Stimulated activated CD4-positive, alpha-beta T cell treated with anti-CD3 and anti-CD28 coated beads, TNF-alpha, amount 100 ng/mL, for 1 hour (primary cell): ENCODE measurements at places on chromosomes 13 and 19.

- DNase-seq, result peak; percentile 71
These were observed 659 bp downstream of the ERF start for GRCh38 chr19:42254089-42254849.

GRCh38 chr13:98877936-98878335 lies 99.9 kb downstream of the DOCK9 start:
- no peak for DNase-seq

DNA sequence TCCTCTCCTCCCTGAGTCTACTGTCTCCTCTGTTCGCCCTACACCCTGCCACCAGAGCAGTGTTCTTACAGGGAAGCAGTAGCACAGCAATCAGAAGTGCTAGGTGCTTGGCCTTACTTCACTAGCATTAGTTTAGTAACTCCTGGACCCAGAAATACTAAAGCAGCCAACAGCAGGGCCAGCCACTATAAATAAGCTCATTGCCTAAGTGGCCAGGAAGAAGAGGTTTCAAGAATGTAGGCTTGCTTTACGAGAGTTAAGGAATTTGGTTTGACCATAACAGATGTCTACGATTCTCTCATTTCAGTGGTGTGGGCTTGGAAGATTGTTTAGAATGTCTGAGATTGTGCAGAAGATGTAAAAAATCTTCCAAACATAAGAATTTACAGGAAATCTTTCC lies 103.3 kb downstream of the ZAR1L start:
- no peak for DNase-seq

GRCh38 chr13:98445340-98446233 lies 131.3 kb downstream of the STK24 start:
- peak; percentile 62 for DNase-seq

- peak; percentile 65 for DNase-seq
These were observed 10.6 kb downstream of the POU2F2 start for GRCh38 chr19:42121656-42122069.

DNA sequence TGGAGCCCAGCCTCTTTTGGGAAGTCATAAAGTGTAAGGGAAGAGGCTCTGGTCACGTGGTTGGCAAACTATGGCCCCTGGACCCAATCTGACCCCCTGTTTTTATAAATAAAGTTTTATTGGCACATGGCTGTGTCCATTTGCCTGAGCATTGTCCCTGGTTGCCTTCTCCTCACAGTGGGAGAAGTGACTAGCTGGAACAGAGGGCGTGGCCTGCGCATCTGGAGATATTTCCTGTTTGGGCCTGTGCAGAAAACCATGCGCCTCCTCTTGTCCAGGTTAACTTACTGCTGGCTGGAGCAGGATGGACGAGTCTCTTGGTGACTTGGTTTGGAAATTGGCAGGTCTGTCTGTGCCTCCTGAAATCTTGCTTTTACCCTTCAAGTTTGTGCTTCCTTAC lies 48.3 kb downstream of the KDM4B start:
- DNase-seq, result no peak

DNA sequence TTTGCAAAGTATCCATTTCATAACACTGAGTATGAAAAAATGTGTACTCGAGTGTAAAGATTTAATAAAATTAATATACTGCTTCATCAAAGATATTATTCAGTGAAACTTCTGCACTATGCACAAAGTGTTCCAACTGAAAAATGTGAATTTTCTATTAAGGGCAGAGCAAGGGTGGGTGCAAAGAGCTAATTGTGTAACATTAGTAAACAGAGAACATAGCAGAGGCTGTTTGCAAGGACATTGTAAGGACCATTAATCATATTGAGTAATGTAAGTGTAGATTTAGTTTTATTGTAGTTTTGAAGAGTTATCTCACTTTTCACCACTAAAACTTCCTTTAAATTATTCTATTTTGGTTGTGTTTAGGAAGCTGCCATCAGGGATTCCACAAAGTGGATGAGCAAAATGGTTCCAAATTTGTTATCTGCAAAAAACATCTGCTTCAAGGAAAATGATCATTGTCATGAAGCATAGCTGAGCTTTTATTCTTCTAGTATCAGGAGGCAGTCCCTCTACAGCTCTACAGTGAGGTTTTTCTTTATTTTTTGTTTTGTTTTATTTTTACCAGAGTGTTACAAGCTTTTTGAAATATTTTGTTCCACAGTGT lies 1375.4 kb downstream of the SLITRK1 start:
- no peak for DNase-seq

DNA sequence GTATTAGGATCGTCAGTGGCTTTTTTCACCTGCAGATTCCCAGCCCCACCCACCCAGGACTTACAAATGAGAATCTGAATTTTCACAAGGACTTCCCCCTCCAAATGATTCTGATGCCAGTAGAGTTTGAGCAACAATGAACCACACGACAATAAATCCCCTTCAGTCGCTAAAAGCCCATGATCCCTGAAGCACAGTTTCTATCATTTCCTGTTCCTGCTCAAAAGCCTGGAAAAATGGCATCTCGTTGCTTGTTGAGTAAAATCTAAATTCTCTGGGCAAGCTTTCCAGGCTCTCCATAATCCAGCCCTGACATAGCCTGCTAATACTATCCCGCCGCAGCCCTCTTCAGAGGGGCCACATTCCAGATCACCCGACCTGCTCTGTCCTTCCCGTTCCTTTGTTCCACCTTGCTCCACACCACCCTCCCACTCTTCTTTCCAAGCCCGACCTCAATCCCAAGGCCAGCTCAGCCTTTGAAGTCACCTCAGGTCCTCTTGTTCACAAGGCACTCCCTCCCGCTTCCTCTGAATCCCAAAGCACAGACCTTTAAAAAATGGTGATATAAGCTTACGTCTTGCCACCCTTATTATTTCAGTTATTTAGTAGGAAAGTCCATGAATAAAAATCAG lies 67.9 kb downstream of the NUFIP1 start:
- DNase-seq, result no peak

GRCh38 chr13:49326222-49326917 lies 78.6 kb downstream of the CDADC1 start:
- DNase-seq, result no peak

DNA sequence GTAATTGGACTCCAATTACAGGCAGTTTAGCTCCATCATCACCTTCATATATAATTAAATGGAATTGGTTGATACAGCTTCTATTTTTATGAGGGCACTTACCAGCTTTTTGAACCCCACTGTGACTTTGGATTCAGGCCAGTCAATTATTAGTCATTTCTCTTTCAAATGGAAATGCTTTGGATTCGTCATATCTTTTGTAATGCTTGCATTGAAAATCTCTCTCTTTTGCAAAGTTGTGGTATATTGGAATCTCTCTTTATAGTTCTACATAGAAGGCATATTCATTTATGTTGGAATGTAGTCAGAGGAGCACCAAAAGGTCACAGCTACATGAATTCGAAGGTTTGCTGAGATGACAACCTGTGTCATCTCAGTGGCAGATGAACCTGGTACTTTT lies 1074.3 kb upstream of the SLC10A2 start:
- DNase-seq, result no peak

DNA sequence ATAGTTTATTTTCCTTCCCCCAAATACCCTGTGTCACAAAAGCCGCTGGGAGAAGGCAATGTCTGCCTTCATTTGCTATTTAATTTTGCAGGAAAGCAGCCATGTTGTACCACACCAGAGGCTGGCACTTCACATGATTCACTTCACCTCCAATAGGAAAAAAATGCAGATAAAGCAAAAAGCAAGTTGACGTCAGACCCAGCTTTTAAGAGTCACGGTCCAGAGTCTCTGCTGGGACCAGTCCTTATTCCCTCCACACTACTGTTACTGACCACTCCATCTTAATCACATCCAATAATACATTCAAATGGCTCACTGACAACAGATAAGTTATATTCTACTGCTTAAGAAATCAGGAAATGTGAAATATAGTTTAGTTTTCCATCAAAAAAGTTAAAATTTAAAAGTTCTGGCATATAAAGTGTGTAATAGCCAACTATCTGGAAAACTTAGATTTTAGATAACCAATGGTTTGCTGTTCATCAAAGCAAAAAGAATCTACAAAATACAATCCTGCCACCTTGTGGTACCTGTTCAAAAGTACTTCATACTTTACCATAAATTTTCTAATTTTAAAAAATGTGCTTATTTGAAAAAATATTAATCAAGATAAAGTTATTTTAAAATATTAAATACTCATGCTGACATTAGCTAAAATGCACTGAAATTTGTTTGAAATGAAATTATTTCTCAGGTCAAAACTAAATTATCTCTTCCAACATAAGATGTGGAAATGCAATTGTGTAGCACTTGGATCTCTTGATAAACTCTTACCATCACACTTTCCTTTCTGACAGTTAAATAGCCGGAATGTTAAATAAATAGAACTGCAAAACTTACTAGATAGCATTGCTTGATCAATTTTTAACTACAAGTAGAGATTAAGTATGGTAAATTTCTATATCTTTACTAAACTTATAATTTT lies 97.3 kb downstream of the SERP2 start:
- no peak for DNase-seq

GRCh38 chr13:45113233-45114224 lies 6.8 kb upstream of the GTF2F2 start:
- no peak for DNase-seq

DNA sequence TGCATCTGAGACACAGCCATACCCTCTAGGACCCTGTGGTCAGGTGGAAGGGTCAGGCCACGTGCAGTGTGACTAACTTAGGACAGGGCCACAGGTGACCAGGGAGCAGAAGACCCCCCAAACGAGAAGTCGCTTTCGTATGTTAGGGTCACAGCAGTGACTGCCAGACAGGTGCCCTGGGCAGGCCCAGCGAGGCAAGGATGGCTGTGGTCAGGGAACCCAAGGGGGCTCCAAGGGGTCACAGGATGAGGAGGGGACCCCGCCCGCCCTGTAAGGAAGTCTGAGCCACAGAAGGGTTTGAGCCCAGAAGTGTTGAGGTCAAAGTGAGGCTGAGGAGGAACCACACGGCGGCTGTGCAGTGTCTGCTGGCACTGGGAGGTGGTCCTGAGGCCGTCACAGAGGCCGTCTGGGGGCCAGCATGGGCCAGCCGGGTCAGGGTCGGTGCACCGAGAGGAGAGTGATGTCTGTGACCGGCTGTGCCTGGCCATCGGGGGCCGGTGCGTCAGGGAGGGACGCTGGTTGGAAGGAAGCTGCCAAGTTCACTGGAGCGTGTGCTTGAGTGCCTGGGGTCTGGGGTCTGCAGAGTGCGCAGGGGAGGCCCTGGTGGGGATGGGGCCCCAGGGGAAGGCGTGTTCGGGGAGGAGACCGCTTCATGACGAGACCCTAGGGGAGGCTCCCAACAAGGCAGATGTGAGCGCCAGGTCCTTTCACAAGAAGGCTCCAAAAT lies 24.8 kb upstream of the TMEM255B start:
- no peak for DNase-seq

- DNase-seq, result no peak
These were observed 4.7 kb downstream of the NKPD1 start for GRCh38 chr19:45156011-45156630.

DNA sequence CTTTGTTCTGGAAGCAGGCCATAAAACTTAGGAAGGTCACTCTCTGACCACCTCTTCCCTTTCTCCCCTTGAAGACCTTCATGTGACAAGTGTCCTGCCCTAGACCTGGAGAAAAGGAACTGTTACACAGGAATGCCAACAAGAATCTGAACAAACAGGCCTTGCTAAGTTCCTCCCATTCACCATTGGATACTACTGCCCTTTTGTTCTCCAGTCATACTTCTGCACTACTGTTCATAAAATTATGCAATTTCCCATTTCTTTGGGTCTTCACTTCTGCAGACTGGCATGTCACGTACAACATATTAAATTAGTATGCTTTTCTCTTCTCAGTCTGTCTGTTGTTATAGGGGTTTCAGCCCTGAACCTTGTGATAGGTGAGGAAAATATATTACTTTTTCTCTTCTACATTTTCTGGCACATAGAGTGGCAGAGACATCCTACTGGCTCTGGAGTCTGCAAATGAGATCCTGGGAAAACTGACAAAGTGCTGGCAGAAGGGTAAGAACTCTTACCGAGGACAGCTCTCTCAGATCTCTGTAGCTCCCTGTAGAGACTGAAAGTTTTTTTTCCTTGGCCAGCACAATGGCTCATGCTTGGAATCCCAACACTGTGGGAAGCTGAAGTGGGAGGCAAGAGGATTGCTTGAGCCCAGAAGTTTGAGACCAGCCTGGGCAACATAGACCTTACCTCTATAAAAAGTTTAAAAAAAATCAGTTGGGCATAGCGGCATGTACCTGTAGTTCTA lies 87.6 kb upstream of the SPRY2 start:
- no peak for DNase-seq

DNA sequence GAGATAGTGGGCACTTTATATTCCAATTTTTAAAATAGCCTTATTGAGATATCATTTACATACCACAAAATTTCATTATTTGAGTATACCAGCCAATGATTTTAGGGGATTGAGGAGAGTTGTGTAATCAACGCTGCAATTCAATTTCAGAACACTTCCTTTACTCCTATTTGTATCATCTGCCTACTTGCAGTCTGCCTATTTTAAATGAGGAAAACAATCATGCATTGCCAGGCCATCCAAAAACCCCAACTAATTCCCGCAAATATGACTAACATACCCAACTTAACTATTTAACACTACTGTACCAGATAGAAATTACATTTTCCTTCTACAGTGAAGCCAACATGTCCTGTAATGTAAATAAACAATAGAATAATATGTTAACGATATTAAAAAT lies 26.7 kb downstream of the CAB39L start:
- no peak for DNase-seq

DNA sequence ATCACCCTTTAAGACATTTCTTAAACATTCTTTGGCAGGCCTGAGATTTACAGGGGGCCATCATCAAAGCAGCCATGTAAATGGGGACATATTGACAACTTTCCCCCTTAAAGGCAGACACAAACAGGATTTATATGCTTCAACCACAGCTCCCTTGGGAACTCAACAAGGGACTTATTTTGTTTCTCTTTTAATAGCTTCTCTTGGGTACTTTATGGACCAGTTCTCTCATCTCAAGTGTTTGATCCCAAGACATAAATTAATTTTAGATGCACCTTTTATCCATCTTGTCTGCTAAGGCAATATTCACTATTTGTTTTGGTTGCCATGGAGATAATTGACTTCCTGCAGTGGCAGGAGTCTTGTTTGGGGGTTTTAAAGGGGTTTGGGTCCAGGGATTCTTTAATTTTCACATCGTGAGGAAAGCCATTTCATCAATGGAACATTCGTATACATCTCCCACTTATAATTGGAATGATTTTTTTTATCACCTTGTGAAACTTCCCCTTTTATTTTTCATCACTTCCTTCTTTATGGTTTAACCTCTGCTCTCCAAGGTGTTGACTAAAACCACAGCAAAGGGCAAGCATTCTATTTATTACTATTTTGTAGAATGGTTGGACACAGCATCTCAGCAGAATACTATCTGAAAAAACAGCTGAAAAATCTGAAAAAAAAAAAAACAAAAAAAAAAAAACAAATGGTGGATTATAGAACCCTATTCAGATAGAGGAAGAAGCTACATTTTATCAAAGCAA lies 726.0 kb downstream of the DIAPH3 start:
- no peak for DNase-seq

DNA sequence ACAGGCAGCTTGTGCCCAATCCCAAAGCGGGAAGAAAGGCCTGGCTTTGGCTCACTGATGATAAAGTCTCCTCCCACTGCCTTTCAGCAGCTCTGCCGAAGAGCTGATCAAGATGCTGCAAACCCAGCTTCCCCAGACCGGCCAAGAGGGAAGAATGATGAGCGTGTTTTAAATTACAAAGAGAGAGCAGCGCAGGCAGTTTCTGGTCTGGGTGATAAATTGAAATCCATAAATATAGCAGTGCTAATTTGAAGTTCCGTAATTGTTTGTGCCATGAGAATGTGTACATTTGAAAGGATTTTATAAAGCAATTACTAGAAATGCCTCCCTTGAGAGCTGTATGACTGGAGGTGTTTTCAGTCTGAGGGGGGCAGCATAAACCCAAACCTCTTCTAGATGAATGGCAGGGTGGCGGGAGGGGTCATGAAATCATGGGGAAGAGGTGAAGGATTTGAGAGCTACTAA lies 171.8 kb downstream of the STK24 start:
- DNase-seq, result no peak

GRCh38 chr19:33862981-33863380 lies 66.3 kb downstream of the KCTD15 start:
- DNase-seq, result no peak
